ENCODE measurements at places on chromosomes 7 and 10. TPM values are rescaled to one million over a fixed set of nuclear protein-coding genes. Genes with fewer than 3 reads are reported as not detected.
A peak's percentile ranks its signal among the peaks of the same experiment; 100 is the strongest.

FEZF1 gene
- not detected for polyA plus RNA-seq

GPR15LG gene
- 48.6 TPM for polyA plus RNA-seq

ZPBP gene
- polyA plus RNA-seq, result 0.12 TPM

ATOH7 gene
- 0.30 TPM for polyA plus RNA-seq

- no peak for DNase-seq
These were observed 137.5 kb upstream of the FZD1 start for GRCh38 chr7:91126762-91127161.

GRCh38 chr7:139534966-139535651 is 11.6 kb downstream of the CLEC2L start:
- no peak for DNase-seq

GRCh38 chr10:71074176-71074755 is 138.1 kb upstream of the UNC5B start:
- no peak for DNase-seq

DNA sequence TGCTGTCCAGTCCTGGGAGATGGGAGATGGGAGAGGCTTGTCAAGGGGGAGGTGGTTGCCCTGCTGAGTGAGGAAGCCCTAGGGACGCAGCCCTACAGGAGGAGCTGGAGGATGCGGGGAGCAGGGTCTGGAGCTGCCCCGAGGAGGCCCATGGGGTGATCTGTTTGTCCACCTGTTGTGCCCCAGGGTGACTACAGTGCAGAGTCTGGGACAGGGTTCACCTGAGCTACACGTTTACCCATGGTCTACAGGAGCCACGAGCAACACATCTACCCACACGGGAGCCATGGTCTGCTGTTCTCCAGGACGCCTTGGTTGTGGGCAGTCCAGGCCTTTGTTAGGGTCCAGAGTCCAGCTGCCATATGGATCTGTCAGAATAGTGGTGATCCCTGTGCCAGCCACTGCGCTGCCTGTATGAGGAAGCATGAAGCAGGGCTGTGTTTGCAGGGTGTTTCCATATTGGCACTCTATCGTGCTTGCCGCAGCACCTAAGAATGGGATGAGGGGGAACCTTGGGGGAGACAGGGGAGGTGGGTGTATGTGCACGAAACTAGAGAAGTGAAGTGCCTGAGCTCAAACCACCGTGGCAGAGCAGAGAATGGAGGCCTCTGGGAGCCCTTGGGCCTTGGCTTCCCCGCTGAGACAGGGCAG is 23.7 kb downstream of the ZNF775 start:
- DNase-seq, result peak; percentile 67

- DNase-seq, result no peak
These were observed 93.7 kb downstream of the ELAPOR2 start for GRCh38 chr7:86965727-86966120.

DNA sequence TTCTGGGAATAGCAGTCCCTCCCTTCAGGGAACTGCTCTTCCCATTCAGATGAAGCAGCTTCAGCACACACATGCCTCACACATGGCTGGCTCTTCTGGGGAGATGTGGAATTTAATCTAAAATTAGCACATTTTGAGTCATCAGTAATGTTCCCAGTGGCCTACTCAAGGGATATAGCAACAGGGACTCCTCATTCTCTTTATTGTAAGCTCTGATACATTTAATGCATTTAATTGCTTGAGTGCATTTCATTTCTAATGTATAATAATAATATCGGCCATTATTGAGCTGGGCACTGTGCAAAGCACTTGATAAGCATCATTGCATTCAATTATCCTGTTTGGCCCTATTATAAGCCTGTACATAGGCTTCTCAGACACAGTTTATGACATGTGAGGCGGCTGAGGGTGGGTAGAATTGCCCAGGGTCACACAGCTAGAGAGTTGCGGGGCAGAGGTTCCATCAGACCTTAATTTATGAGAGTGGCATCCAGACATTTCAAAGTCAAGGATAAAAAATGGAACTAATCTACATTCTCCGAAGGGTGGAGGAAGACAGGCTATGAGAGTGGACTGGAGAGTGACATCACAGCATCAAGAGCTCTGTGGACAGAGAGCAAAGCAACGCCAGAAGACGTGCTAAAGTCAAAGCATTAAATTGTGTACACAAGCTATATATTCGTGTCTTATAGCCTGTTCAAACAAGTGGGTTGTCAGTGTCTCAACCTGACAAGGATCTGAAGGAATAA is 76.8 kb downstream of the LANCL2 start:
- DNase-seq, result no peak

- DNase-seq, result no peak
These were observed 9.1 kb downstream of the BTBD16 start for GRCh38 chr10:122280156-122280555.

DNA sequence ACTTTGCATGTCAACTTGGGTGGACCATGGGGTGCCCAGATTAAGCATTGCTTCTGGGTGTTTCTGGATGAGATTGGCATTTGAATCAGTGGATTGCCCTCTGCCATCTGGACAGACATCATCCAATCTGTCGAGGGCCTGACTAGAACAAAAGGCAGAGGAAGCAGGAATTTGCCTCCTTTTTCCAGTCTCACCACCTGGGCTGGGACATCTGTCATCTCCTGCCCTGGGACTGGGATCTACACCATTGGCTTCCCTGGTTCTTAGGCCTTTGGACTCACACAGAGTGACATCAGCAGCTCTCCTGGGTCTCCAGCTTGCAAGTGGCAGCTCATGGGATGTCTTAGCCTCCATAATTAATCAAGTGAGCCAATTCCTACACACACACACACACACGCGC is 10.3 kb downstream of the SLC13A4 start:
- no peak for DNase-seq

GRCh38 chr7:18235819-18236218 is 208.2 kb upstream of the PRPS1L1 start:
- no peak for DNase-seq

GRCh38 chr7:140212100-140212881 is 35.5 kb upstream of the KDM7A start:
- peak; percentile 94 for DNase-seq

DNA sequence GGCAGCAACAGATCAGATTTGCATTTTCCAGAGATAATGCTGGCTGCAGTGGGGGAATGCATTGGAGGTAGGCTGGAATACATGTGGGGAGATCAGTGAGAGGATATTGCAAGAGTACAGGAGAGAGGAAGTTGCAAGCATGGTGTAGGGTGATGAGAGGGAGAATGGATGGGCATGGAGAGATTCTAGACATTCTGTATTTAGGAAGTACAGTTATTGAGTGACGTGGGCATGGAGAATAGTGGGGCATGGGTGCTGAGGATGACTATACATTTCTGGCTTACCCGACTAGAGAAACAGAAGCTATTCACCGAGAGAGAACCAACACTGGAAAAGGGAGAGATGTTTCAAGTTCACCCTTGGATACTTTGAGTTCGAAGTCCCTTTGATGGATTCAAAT is 116.9 kb upstream of the SVIL start:
- DNase-seq, result no peak

DNA sequence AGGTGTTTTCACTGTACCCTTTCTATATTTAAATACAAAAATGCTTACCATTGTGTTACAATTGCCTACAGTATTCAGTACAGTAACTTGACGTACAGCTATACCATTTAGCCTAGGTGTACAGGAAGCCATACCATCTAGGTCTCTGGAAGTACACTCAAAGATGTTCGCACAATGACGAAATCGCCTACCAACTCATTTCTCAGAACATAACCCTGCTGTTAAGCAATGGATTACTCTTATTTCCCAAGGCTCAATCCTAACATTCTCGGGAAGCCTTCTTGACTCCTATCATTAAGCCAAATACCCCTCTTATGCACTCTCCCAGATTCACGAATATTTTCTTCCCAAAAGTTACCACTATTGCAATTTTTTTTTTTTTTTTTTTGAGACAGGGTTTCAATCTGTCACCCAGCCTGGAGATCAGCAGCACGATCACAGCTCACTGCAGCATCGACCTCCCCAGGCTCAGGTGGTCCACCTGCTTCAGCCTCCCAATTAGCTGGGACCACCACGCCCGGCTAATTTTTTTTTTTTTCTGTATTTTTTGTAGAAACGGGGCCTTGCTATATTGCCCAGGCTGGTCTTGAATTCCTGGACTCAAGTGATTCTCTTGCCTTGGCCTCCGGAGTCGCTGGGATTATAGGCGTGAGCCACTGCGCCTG is 1.5 kb downstream of the CWF19L1 start:
- no peak for DNase-seq

Measured in small intestine (tissue), 16 donors.